ENCODE measurements at places on chromosomes 4 and X.

DNA sequence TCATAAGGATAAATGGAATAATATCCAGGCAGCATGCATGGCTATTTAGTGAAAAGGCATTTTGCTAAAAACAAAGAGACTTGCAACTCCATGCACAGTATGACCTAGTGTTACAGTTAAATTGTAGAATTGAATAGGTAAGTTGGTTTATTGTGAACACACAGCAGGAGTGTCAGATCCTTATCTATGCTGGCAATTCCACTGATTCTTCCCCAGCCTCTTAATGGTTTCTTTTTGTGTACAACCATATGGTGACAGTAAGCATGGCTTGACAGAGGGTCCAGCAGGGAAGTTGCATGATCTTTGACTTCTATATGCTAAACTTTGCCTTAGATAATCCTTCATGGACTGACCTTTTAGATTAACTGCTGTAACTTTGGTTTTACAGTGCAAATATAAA, 936.6 kb upstream of the EPHA5 start:
- H3K27ac ChIP-seq: no peak overlapping the region
- H3K36me3 ChIP-seq: no peaks in the 10 kb centered on the region
- H3K4me3 ChIP-seq: no peak overlapping the region
- H3K27me3 ChIP-seq: no peaks in the 10 kb centered on the region

DNA sequence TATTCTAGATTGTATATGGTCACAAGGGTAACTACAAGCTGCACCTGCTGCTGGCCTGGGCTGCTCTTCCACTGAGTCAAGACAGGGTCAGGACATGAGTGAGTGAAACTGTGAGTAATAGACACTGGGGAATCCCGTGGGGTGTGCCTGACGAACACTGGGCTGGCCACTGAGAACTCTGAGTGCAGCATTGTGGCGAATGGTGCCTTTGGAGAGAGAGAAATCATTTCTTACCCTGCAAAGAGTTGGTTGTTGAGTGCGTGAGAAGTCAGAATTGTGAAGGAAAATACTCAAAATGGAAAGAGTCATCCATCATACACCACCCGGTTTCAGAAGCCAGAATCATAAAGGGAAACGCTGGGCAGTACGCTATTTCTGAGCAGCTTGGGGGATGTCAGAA, 43.1 kb upstream of the LSM6 start:
- H3K27me3 ChIP-seq: peaks cover 2% of the 10 kb centered on the region
- H3K4me1 ChIP-seq: no peaks in the 10 kb centered on the region
- no peaks in the 10 kb centered on the region for H3K36me3 ChIP-seq
- no peak overlapping the region for H3K27ac ChIP-seq
- DNase-seq: no peak
- H3K4me3 ChIP-seq: no peak overlapping the region

DNA sequence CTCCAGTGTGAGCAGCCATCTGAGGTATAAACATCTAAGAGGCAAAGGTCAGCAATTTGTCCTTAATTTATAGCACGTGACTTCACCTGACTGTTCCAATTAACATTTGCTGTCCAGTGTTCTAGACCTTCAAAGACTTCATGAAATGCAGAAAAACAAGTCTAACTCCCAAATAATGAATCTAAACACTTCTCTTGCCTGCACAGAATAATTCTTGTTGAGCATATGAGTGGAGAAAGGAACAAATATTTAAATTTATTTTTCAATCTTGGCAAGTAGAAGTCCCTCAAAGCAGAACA, 12.0 kb downstream of the RFC1 start:
- H3K36me3 ChIP-seq: peaks cover 6% of the 10 kb centered on the region
- peaks cover 7% of the 10 kb centered on the region for H3K4me1 ChIP-seq
- peak overlapping the region; percentile 33 for H3K4me3 ChIP-seq
- no peak for DNase-seq

GRCh38 chr4:93267747-93268146, 560.8 kb upstream of the ATOH1 start:
- H3K4me3 ChIP-seq: no peak overlapping the region
- no peak for DNase-seq
- no peak overlapping the region for H3K27ac ChIP-seq

- no peak overlapping the region for H3K27ac ChIP-seq
- H3K27me3 ChIP-seq: no peaks in the 10 kb centered on the region
- H3K4me3 ChIP-seq: no peak overlapping the region
- DNase-seq: no peak
- no peaks in the 10 kb centered on the region for H3K4me1 ChIP-seq
These were observed 4.5 kb downstream of the DTHD1 start for GRCh38 chr4:36285784-36286480.

GRCh38 chr4:180434131-180434895, 1808.9 kb upstream of the TENM3 start:
- H3K4me3 ChIP-seq: no peak overlapping the region
- no peak for DNase-seq

GRCh38 chr4:184845367-184846021, 19.7 kb upstream of the ACSL1 start:
- no peaks in the 10 kb centered on the region for H3K4me1 ChIP-seq
- no peaks in the 10 kb centered on the region for H3K36me3 ChIP-seq
- DNase-seq: no peak
- H3K27ac ChIP-seq: no peak overlapping the region
- peaks cover 3% of the 10 kb centered on the region for H3K27me3 ChIP-seq
